ENCODE measurements at places on chromosomes 16 and 17.

DNA sequence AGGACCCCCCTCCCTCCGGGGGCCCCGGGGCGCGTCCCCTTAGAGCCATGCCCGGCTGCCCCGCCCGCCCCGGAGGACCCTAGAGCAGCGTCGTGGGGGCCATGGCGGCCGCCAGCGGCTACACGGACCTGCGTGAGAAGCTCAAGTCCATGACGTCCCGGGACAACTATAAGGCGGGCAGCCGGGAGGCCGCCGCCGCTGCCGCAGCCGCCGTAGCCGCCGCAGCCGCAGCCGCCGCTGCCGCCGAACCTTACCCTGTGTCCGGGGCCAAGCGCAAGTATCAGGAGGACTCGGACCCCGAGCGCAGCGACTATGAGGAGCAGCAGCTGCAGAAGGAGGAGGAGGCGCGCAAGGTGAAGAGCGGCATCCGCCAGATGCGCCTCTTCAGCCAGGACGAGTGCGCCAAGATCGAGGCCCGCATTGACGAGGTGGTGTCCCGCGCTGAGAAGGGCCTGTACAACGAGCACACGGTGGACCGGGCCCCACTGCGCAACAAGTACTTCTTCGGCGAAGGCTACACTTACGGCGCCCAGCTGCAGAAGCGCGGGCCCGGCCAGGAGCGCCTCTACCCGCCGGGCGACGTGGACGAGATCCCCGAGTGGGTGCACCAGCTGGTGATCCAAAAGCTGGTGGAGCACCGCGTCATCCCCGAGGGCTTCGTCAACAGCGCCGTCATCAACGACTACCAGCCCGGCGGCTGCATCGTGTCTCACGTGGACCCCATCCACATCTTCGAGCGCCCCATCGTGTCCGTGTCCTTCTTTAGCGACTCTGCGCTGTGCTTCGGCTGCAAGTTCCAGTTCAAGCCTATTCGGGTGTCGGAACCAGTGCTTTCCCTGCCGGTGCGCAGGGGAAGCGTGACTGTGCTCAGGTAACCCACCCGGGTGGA is 759 bp downstream of the ALKBH5 start:
- no peak for DNase-seq

GRCh38 chr16:87000001-87000400 is 317.2 kb downstream of the C16orf95 start:
- DNase-seq = no peak

DNA sequence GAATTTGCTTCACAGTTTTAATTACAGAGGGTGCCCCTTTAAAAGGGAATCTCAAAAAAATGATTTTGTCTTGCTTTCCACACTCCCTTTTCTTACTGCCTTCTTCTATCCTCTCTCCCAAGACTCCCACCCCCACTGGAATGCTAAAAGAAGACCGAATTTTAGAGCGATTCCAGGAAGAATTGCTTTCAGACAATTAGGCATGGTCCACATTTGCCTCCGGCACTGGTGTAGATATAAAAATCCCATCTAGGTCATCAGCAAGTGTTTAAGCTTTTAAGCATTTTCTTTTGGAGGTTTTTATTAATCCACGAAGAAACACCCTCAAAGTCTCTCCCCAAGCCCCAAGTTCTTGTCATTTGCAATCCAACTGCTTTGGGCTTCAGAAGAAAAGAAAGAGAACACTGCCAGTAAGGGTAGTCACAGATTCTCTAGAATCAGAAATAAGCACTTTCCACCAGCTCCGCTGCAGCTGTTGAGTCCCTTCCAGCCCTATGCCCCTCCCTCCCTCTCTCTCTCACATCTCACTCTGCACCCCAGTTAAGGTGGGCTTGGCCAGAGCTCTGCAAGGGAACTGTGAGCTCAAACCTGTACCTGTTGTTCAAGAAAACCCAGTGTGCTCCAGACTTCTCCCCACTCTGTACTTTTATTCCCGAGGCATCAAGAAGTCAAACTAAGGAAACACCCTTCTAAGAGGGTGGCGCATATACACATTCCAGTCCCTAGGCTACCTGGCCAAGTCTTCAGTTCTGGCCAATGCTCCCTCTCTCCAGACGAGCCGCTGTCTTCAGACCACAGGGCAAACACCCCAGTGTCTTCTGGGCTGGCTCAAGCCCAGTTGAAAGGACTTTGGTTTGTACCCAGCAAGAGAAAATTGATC is 170.2 kb downstream of the RGS9 start:
- no peak for DNase-seq

DNA sequence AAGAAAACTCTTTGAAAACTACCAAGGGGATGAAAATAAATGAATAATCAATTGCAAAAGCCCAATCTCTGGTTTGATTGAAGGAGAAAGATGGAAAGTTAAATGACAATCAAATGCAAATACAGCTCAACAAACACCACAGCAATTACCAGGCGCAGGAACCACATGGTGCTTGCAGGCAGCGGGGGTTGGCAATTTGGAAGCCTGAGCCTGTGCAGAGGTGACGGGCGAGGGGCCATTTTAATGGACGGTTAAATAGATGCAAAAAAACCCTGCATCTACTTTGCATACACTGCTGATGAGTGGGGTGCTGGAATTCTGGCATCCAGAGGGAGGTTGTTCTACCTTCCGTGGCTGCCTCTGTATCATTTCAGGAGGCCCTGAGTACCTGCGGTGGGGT is 4.8 kb upstream of the SEZ6 start:
- DNase-seq = no peak

- DNase-seq = no peak
Observed at GRCh38 chr16:69579783-69580481, 14.2 kb downstream of the NFAT5 start.

DNA sequence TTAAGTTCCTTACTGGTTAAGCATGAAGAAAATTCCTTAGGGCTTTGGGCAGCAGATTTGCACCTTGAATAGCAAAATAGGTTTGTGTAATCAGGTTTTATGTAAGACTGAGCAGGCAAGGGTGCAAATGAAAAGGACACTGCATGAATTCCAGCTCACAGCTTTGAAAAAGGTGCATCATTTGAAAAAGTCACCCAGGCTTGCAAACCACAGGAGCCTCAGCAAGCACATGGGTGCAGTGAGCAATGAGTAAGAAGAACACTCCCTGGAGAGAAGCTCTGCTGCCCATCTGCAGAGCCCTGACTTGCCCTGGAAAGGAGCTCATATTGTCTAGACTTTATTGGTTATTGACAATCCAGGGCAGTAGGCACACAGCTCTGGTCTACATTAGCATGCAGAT is 165.6 kb upstream of the KCNJ16 start:
- DNase-seq = no peak

- DNase-seq = no peak
Observed at GRCh38 chr17:81253358-81254131, 14.4 kb downstream of the NDUFAF8 start.

GRCh38 chr17:42675965-42676423 is 800 bp downstream of the PLEKHH3 start:
- no peak for DNase-seq

DNA sequence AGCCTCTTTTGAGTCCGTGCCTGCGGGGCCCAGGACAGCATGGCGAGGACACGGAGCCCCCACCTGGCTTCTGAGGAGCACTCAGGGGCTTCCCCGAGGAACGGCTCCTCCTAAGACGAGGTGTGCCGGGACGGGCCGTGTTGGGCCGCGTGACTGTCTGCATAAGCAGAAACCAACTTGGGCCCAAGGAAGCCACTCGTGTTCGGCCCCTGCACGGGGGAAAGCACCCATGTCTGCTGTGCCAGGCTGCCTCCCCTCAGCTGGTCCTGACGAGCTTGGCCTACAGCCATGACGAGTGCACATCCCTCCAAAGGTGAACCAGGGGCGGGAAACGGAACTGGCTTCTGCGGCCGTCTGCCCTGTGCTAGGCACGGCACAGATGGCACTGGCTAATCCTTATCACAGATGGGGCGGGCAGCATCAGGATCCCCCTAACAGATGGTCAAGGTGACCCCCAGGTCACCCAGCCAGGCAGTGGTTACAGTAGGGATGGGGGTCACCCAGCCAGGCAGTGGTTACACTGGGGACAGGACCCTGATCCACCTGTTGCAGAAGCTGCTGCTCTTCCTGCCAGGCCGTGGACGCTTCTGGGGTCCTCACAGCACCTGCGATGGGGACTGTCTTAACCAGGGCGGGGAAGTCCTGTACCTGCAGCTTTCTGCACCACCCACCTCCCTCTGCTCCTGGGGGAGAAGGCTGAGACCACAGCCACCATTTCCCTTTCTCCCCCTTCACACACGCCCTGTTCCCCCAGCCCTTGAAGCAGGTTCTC is 25.6 kb downstream of the MRM3 start:
- no peak for DNase-seq

DNA sequence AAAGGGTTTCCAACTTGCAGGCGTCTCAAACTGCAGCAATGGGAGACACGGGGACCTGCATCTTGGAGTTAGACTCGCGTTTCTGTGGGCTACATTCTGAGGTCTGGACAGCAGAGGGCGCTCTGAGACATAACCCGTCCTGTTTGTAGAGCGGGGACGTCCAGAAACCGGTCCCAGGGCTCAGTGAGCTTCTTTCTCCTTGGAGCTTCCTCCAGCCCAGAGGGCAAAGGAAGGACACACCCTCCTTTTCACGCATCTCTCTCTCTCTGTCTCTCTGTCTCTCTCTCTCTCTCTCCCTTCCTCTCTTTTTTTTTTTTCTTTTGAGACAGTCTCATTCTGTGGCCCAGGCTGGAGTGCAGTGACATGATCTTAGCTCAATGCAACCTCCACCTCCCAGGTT is 19.8 kb downstream of the COX4I1 start:
- DNase-seq = no peak

DNA sequence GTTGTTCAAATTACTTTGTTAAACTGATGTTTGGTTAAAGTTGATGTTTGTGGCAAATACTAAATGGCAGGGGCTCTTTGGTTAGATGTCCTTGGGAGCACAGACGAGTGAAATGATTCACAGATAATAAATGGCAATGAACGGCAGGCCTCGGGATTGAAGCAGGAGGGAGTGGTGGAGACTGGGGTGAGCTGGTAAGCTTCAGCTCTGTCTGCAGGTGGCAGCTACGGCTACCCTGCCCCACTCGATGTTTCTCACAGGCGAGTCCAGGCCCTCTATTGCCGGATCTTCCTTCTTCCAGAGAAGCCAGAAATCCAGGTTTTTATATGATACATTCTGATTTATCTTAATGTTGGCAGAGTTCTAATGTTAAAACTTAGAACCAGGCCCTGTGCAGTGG is 144.8 kb upstream of the CACNG5 start:
- DNase-seq = no peak

DNA sequence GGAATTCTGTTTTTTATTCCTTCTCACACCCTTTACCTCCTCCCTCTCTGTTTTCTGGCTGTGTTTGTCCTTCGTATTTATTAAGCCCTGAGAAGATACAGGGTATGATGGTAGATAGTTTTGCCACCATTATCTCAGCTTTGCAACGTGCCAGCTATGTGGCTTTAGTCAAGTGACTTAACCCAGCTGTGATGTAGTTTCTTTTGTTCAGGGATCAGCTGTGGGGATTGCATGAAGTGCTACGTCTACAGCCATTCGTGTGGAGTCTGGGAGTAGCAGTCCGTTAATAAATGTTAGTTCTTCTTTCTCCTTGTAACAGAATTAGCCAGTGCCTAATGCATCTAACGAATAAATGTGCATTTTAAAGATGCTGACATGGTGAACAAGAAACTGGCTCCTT is 128.4 kb downstream of the HAPSTR1 start:
- DNase-seq = no peak

Measured in GOT3 (cell line).